ENCODE measurements at places on chromosomes 12 and 14.

GRCh38 chr12:89183985-89184435 is 168.3 kb downstream of the DUSP6 start:
- no peak for DNase-seq

- DNase-seq, result no peak
These were observed 1.1 kb upstream of the TRAF3 start for GRCh38 chr14:102775855-102776760.

GRCh38 chr12:12408265-12408690 is 51.4 kb downstream of the BORCS5 start:
- no peak for DNase-seq

GRCh38 chr14:31572955-31573354 is 11.8 kb downstream of the NUBPL start:
- no peak for DNase-seq

DNA sequence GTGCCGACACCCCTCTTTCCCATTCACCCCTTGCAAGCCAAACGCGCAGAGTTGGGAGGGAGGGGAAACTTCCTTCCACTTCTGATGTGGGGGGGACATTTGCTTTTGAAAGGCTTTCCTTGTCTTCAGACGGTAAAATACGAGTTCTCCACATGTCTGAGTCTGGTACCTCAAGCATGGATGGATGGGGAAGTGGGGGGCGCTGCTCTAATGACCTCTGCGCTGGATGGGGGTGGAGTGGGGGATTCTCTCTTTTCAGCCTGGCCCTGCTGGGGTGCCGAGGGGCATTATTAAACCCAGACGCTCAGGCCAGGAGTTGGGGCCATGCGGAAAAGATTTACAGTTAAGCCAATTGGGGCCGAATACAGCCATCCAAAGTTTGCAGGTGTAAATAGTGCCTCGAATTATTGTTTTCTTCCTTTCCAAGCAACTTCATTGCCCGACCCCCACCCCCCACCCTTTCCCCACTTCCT is 9.1 kb upstream of the TBX3 start:
- no peak for DNase-seq

DNA sequence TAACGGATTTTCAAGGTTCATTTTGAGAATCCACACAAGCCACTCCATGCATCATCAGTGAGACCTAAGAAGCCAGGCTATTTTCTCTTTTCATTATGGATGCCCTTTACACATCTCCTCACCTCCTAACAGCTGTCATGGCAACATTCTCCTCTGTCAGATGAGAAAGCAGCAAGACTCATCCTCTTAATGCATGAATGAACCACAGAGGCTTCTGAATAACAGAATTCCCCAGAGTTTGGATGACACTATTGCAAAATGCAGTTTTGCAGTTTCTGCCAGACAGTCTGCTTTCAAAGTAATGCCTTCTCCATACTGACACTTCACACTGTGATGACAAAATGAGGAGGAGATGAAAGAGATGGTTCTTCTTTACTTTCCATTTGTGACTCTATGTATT is 286.7 kb upstream of the GRIP1 start:
- no peak for DNase-seq

- DNase-seq, result no peak
These were observed 92.0 kb downstream of the IRF2BPL start for GRCh38 chr14:76936483-76936882.

DNA sequence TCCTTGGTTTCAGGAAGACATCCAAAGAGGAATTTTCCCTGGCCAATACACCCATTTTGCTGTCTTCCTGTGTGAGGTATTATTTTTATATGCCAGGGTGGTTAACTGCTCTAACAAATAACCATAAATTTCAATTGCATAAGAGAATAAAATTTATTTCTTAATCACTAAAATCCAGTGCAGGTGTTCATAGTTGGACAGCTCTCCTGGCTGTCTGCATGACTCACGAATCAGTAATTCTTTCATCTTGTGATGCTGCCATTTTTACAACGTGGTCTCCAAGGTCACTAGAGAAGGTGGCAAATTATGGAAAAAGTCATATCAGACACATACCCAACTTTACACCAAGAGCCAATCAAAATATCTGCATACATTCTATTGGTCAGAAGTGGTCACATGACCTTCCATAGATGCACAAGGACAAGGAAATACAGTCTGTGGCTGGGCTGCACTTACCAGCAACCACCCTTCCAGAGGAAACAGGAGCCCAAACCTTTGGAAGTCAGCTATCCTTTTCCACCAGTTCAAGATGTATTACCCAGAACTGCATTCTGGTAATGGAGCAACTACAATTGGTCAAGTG is 193.5 kb upstream of the PLEKHG7 start:
- no peak for DNase-seq

GRCh38 chr12:59736786-59737185 is 141.0 kb downstream of the SLC16A7 start:
- peak; percentile 92 for DNase-seq

DNA sequence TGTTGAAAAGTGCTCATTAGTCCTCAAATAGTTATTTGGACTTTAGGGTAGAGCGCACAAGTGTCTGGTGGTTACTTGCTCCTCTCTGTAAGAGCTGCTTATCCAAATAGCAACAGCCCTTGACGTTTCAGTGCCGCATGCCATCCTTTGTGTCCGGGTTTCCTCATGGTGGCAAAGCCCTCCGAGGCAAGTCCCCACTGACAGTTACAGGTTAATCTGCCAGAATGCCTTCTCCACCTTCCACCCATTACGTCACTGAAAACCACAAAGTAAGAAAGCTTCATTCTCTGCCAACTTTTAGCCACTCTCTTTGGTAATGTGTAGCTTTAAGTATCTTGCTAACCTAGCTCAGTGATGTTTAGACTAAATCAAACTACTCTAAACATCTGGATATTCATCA is 78.6 kb downstream of the POLR3B start:
- no peak for DNase-seq

DNA sequence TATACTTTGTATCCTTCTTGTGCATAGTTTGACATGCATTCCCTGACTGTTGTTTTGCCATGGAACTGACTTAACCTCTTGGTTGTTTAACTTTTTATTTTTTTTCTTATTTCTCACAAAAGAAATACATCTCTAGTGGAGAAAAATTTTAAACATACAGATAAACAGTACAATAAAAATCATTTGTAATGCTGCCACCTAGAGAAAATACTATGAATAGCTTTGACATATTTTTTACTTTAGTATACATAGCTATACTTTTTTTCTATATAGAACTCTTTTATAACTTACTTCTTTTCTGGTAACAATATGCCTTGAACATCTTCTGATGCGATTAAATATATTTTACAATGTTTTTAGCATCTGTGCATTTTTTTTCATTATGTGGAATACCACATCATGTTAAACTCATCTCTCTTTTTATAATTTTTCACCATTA is 184.5 kb downstream of the AKAP6 start:
- no peak for DNase-seq

DNA sequence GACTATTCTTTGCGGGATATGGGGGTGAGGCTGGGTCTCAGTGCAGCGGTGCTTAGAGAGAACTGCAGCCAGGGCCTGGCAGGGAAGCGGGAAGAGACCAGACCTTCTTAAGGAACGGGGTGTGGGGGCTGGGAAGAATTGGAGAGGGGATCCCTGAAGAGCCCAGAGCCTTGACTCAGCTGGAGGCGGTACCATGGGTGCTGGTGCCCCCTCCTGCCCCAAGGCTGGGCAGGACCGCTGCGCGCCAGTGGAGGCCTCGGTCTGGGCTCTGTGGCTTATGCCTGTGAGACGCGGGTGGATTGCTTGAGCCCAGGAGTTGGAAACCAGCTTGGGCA is 1.3 kb upstream of the RNU7-1 start:
- DNase-seq, result no peak

- no peak for DNase-seq
These were observed 507 bp upstream of the PTPN11 start for GRCh38 chr12:112418273-112418607.

DNA sequence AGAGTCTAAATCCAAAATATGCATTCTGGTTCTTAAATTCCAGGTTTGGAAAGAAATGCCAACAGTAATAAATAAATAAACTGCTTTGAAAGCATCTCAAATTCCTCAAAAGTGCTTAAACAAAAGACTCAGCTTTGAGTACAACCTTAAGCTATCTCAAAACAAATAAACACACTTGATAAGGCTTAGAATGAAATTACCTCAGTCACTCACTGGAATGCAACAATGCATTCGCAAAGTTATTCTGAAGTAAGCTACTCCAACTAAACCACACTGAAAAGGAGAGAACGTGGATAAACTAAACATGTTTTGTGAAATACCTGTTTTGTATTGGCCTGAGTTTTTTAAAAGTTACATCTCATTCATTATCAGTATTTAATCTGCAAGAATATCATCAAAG is 1.2 kb downstream of the SPTSSA start:
- DNase-seq, result no peak

DNA sequence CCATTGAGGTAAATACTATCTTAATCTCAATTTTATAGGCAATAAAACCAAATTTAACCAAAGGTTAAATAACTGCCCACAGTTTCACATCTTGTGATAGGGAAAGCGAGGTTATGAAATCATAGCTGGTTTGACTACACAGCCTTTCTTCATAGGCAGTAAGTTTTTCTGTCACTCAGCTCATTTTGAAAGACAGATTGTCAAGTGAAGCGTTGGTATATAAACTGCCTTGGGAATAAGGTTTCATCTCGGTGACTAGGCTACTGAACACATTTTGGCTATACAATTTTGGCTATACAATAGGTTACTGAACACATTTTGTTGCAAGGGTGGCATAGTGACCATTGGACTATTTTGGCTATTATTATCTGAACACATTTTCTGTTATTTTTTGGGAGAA is 793.7 kb downstream of the TRHDE start:
- no peak for DNase-seq

DNA sequence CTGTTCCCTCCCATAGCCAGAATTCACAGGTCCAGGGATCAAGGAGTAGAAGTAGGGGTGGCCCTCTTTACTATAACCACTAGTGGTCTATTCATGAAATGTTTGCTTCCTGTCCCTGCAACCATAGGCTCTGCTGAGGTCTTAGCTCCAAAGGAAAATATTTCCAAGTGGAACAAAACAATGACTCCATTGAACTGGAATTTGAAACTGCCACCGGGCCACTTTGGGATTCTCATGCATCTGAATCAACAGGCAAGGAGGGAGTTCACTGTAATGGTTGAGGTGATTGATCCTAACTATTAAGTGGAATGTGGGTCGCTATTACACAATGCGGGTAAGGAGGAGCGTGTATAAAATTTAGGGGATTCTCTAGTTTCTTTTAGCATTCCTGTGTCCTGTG is 197.0 kb downstream of the ETNK1 start:
- no peak for DNase-seq

DNA sequence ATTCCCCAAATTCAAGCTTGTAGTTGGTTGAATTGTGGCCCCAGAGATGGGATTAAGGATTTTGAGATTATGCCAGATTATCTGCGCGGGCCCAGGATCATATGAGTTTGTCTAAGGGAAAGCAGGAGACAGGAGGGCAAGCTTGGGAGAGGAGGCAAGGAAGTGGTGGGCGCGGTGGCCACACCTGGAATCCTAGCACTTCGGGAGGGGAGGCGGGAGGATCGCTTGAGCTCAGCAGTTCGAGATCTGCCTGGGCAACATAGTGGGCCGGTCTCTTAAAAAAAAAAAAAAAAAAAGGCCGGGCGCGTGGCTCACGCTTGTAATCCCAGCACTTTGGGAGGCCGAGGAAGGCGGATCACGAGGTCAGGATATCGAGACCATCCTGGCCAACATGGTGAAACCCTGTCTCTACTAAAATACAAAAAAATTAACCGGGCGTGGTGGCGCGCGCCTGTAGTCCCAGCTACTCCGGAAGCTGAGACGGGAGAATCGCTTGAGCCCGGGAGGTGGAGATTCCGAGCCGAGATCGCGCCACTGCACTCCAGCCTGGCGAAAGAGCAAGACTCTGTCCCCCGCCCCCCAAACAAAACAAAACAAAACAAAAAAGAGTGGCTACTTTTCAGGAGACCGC is 881 bp upstream of the PUS1 start:
- no peak for DNase-seq

GRCh38 chr12:28242129-28242495 is 51.9 kb downstream of the CCDC91 start:
- no peak for DNase-seq

DNA sequence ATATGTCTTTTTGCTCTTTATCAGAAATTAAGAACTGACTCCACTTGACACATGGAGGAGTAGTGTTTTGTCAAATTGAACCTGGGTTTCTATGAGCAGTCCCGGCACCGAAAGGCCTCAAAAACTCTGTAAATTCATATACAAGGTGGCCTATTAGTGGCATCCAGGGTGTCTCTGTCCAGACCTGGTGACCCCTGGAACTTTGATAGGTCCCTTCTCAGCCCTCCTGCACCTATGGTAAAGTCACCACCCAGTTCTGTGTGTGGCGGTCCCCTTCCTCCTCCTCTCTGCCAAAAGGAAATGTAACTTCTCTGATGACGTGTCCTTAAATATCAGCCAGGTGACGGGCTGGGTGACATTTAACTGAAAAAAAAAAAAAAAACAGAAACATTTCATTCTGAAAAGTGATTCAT is 204.0 kb upstream of the FOXN3 start:
- DNase-seq, result no peak

GRCh38 chr14:104687601-104688504 is 1.6 kb upstream of the INF2 start:
- DNase-seq, result no peak

DNA sequence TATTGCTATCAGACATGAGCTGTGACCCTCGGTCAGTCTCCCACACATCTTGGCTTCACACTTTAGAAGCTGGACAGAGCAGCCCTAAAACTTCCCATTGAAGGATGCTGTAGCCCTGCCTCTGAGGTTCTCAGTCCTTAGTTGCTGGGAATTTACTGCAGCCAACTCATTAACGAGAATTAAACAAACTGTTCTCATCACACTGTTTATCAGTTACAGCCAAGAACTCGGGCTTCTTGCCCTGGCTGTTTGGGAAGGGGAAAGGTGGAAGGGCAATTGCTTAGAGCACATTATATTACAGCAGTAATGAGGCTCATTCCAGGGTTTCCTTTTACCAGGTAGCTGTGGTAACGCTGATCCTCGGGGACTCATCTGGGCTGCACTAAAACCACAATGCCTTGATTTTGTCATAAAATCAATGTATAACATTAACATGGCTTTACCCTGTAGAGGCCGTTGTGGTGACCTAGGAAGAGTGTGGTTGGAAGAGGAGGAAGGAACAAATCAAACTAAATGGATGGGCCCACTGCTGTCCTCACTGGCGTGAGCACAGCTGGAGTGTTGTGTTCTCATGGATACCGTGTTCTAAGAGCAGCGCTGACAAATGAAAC is 87.1 kb downstream of the GPR135 start:
- DNase-seq, result no peak

GRCh38 chr12:132266802-132267201 is 62.6 kb downstream of the GALNT9 start:
- no peak for DNase-seq

GRCh38 chr12:7034464-7034863 is 16.2 kb upstream of the LPCAT3 start:
- DNase-seq, result no peak

- DNase-seq, result no peak
These were observed 186.7 kb upstream of the NEDD1 start for GRCh38 chr12:96720363-96720705.
